ENCODE measurements at places on chromosomes 11 and 22.

DNA sequence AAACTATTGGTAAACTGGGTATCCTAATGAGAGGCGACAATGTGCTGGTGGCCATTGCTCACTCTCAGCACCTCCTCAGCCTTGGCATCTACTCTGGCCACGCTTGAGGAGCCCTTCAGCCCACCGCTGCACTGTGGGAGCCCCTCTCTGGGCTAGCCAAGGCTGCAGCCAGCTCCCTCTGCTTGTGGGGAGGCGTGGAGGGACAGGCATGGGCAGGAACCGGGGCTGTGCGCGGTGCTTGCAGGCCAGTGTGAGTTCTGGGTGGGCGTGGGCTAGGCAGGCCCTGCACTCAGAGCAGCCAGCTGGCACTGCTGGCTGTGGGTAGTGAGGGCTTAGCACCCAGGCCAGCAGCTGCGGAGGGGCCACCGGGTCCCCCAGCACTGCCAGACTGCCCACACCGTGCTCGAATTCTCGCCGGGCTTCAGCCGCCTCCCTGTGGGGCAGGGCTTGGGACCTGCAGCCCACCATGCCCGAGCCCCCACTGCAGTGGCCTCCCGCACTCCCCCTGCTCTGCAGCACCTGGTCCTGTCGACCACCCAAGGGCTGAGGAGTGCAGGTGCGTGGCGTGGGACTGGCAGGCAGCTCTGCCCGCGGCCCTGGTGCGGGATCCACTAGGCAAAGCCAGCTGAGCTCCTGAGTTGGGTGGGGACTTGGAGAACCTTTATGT lies 575.9 kb upstream of the ANO3 start:
- DNase-seq: no peak

DNA sequence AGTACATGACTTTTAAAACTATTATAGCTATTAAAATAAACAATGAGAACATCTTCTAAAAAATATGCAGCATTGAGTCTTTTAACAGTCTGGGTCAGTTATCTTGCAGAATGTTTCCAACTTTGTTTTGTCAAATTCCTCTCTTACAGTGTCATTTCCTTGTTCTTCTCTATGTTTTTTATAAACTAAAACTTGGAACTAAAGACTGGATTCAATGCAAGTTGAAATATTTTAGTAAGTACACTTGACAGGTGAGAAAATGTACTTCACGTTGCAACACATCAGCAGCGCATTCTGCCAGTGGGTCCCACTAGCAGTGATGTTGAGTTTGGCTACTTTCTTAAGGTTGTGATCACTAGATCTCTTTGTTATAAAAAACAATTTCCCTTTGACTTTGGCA lies 1407.6 kb upstream of the RAG2 start:
- no peak for DNase-seq

DNA sequence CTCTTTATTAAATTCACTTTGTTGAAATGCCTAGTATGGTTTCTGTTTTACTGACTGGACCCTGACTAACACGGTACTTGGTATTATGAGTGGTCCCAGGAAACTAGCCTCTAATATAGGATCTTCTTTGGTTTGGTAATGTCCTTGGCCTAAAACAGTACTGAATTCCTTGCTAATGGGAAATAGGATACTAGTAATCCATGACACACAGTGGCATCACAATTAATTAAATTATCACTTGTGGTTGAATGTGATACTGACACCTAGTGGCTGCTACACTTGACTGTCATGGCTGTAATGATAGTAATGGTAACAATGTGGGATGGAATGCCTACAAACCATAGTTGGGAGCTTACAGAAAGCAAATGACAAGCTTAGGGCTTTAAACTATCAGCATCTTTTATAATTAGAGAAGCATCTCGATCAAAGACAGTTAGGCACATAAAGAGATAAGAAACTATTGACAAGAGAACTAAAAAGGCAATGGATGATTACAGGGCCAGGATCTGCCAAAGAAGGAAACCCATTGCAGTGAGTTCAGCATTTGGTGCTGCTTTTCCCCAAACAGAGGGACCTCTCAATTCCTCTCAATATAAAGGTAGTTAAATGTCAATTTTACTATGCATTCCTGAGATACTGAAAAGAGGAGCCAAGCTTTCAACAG lies 8.6 kb downstream of the DNHD1 start:
- peak; percentile 57 for DNase-seq

GRCh38 chr11:128472128-128473089 lies 114.9 kb downstream of the ETS1 start:
- peak; percentile 71 for DNase-seq

GRCh38 chr11:110141812-110142211 lies 48.6 kb downstream of the ZC3H12C start:
- DNase-seq: no peak

- peak; percentile 11 for DNase-seq
Measured at GRCh38 chr22:27594020-27594419, 207.5 kb downstream of the MN1 start.

- DNase-seq: no peak
Measured at GRCh38 chr22:49748514-49748913, 79.2 kb downstream of the BRD1 start.

GRCh38 chr11:83195143-83195466 lies 1.6 kb downstream of the ANKRD42 start:
- peak; percentile 51 for DNase-seq

DNA sequence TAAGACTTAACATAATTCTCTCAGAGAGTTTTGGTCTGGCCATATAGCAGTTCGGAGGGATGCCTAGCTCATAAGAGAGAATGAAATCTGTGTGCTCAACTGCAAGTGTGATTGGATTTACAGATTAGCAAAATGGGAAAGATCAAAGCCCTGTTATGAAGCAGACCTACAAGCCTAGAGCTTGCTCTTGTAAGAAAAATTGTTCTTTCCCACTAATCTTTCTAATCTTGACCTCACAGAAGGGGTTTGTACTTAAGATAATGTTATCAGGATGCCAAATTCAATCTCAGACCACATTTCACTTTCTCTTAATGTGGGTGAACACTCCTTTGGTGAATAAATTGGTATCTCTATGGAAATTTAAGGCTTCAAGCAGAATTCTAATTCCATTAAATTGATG lies 267.2 kb downstream of the RAB38 start:
- no peak for DNase-seq

DNA sequence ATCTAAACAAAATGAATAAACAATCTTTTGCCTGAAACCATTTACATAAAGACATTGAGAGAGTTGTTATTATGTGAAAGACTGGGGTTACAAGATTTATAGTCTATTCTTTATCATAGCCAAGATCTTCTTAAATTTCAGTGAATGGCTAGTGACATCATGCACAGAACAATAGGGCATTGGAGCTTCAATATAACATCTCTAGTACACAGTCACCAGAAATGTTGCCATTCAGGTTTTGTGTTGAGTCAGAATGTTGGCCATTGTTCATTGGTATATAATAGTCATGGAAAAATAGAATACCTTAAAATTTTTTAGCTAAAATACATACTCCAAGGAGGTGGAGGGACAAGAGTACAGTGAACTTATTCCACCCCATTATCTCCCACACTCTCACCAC lies 44.3 kb downstream of the SLC5A12 start:
- no peak for DNase-seq

DNA sequence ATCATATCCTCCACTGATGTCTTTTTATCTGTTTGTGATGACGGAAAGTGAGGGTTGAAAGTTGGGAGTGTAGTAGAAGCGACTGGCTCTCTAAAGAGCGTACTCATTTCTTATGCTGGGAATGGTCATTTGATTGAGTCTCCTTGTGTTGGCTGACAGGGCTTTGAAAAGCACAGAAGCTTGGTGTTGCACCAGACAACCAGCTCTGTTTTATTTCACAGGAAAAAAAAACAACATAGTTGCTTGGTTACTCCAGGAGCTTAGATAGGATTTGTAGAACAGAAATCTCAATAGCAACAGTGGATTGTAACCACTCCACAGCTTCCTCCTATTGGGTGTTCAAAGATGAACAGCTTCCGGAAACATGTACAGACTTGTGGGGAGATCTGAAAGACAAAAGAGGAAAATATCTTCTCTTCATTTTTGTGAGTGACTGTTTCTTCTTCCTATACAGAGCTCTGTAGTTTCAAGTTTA lies 2.7 kb downstream of the RBM14 start:
- peak; percentile 60 for DNase-seq

DNA sequence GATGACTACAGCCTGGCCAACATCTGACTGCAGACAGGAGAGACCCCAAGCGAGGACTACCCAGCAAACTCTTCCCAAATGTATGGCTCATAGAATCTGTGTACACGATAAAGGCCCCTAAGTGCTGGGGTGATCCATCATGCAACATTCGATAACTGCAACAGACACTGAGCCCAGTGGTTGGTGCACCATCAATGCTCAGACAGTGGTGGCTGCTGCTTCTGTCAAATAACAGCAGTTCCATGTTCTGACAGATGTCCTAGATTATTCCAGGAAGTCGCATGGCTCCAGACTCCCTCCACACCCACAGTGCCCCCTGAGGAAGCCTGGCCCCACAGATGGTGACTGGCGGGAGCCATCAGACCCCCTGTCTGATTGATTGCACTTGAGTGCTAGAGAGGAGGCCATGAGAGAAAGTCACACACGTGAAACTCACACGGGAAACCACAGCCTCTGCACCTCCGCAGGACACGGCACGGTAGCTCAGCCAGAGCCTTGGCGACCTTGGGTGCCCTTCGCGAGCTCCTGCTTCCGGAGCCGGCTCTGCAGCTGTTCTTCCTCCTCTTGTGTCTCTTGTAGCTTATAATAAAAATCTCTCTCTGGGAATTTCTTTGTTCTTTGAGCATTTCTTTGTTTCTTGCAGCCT lies 1155.9 kb downstream of the TBC1D22A start:
- no peak for DNase-seq

GRCh38 chr11:72209101-72209500 lies 7.5 kb upstream of the FOLR2 start:
- peak; percentile 61 for DNase-seq

DNA sequence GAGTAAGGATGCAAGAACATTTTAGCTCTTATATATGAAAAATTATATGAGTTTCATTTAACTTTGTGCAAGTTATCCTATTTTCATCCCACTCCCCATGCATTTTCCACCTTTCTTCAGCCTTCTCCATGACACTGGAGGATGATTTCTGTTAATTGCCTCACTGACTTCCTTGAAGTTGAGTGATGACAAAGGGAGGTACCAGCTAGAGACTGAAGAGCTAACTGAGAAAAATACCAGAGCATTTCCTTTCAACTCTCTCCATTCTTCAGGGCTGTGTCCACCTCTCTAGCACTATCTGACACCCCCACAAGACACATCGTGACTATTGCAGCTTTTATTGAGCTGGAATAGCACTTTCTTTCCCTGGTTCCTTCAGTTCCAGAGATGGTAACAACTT lies 711.6 kb upstream of the LRRC4C start:
- DNase-seq: no peak

DNA sequence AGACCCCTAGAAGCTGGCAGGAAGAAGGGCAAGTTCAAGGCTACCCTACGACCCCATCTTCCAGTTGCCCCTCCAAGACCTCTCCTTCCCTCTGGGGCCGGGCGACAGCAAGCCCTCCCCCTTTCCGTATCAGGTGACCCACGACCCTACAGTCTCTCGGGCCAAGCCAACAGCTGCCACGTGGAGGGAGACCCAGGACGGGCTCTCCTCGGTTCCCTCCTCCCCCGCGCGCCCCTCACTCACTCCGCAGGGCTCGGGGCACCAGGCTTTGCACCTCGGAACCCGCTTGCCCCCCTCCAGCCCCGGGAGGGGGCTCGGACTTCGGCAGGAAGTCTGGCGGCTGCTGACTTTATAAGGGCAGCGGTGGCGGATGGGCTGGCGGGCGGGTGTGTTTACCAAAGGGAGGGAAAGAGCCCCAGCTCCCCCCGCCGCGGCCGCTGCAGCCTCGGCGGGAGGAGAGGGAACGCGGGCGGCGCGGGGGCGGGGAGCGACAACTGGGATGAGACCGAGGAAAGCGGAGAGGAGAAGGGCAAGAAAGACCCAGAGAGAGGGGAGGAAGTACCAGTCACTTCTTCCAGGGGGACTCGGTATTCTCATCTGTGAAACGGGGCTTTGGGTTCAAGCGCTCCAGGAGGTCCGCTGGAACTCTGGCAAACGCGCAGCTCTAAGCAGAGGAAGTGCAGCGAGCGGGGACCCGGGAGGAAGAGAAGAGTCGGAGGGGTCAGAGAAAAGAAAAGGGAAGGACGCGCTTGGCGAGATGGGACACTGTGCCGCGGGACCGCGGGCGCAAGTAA lies 767 bp downstream of the SLC43A1 start:
- peak; percentile 84 for DNase-seq

GRCh38 chr11:74055938-74056337 lies 47.1 kb upstream of the UCP3 start:
- no peak for DNase-seq

- DNase-seq: no peak
Measured at GRCh38 chr11:19679952-19680828, 32.4 kb upstream of the NAV2 start.

GRCh38 chr11:132638423-132638822 lies 893.9 kb downstream of the OPCML start:
- DNase-seq: no peak

- DNase-seq: no peak
Measured at GRCh38 chr11:116211147-116211546, 561.6 kb downstream of the BUD13 start.

DNA sequence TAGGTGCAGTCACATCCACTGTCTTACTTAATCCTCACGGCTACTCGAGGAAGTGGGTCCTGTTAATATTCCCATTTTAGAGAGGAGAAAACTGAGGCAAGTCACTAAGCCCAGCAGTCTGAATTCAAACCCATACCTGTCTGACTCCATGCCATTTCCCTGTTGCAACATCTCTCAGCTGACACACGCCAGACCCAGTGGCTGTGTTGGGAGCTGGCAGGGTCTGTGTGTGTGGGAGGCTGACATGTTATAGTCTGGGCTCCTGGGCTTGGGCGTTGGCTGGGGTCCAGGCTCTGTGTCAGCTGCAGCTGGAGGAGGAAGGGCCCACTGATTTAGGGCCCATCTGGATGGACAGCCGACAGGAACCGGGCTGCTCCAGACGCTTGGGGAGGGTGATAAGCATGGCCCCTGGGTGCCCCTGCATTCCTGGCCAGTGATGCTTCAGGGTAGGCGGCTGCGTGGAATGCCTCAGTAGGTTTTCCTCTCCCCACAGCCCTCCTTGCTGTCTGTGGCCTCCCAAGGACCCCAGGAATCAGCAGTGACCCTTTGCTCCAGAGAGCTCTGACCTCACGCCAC lies 562.5 kb downstream of the MN1 start:
- DNase-seq: no peak

DNA sequence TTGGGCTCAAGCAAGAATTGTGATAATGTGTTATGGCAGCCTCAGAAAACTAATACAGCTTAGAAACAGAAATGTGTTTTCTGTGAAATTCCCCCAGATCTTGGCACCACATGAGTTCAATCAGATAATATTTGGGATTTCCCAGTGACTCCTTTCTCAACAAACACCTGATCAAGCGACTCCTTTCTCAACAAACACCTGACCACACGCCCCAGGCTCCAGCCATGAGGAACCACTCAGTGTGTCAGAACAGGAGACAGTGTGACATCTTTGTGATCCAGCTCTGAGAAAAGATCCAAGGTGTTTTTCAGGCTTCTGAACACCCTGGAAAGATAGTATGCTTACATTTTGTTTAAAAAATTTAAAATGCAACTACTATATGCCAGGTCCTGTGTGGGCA lies 1.9 kb upstream of the UVRAG start:
- DNase-seq: no peak

- peak; percentile 37 for DNase-seq
Measured at GRCh38 chr11:126102436-126102981, 39.8 kb upstream of the CDON start.

Measured in NB4 (cell line).